Metanephros (tissue), 2 donors: ENCODE measurements at places on chromosomes 6 and 20. TPM values are rescaled to one million over a fixed set of nuclear protein-coding genes. Genes with fewer than 3 reads are reported as not detected.

The NTSR1 gene
- 0.58 TPM for total RNA-seq

The PRL gene
- 0.58 TPM for total RNA-seq

The MEA1 gene
- 51.4 TPM for total RNA-seq

The DAAM2 gene
- total RNA-seq: 35.6 TPM

The NRSN1 gene
- total RNA-seq: 0.12 TPM

The LY6G6F gene
- not detected for total RNA-seq

The PAX1 gene
- total RNA-seq: 0.23 TPM

The TREM2 gene
- total RNA-seq: 0.99 TPM

The CRISP2 gene
- 0.18 TPM for total RNA-seq
